Stimulated activated CD4-positive, alpha-beta T cell treated with anti-CD3 and anti-CD28 coated beads, Interleukin-12 subunit alpha, Interleukin-12 subunit beta, amount 100 ng/mL, for 24 hours (primary cell): ENCODE measurements at places on chromosomes 7 and 10.

DNA sequence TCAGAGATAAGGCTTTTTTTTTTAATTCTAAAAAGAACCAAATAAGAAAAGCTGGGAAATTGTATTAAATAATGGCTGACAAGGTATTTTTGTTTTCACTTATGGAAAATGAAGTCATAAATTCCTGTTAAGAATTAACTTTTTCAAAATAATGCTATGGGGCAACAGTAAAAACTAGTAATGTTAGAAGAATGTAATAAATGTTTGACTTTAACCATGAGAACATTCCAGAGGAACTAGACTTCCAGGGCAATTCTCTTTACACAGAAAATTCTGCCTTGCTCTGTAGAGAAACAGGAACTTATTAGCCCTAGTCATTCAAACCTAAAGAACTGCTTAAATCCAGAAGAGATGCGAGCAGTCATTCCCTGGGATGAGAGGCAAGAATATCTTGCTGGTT is 571.1 kb downstream of the IPMK start:
- no peak for DNase-seq

DNA sequence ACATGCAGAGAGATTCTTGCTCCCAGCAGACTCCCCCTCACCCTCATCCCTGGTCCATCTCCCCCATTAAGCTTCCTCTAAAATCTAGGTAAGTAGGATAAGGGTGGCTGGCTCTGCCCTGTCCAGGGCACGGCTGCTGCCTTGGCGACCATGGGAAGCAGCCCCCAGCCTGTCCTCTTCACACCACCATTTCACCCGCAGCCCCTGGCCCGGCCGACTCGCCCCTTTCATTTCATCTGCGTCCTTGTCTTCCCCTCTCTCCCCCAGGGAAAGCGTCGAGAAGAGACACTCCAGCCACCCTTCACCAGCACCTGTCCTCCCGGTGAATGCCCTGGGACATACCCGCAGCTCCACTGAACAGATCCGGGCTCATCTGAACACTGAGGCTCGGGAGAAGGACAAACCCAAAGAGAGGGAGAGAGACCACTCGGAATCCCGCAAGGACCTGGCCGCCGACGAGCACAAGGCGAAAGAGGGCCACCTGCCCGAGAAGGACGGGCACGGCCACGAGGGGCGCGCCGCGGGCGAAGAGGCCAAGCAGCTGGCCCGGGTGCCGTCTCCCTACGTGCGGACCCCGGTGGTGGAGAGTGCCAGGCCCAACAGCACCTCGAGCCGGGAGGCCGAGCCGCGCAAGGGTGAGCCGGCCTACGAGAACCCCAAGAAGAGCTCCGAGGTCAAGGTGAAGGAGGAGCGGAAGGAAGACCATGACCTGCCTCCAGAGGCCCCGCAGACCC is 342.3 kb upstream of the GALNT17 start:
- DNase-seq, result no peak

DNA sequence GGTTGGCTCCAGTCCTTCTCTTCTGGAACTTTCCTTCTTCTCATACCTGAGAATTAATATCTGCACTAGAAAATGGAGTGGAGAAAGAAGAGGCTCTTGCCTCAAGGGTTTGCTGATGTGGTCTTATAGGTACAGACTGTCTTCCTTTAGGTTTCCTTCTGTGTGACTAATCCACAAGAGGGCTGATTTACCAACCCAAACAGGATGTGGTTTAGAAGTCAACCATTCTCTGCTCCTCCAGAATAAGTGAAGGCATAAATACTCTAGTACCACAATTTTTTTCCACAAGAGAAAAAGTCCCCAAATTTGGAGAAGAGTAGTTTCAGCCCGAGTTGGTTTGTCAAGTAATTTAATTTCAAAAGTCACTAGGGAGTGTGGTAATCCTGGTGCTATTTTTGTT is 85.8 kb downstream of the NRP1 start:
- no peak for DNase-seq

DNA sequence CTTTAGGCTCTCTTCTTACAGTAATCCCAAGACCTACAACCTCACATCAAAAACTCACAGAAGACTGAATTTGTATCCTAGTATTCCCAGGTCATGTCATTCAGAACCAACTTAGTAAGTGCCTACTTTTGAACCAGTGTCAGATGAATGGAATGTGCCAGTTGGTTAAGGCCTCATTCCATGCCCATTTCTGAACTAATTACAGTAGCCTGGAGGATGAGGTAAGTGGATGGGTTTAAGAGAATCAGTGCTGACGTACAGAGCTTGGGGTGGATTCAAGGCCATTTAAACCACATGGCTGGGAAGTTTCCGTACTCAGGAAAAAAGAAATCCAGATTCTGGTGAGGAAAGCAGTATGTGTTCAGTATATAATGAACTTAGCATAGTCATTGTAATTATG is 21.9 kb upstream of the FOXP2 start:
- no peak for DNase-seq

DNA sequence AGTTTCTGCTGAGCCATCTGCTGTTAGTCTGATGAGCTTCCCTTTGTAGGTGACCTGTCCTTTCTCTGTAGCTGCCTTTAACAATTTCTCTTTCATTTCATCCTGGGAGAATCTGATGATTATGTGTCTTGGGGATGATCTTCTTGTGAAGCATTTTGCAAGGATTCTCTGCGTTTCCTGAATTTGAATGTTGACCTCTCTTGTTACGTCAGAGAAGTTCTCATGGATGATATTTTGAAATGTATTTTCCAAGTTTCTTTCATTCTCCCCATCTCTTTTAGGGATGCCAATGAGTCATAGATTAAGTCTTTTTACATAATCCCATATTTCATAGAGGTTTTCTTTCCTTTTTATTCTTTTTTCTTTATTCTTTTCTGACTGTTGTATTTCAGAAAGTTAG is 184.2 kb upstream of the BET1 start:
- DNase-seq, result no peak

DNA sequence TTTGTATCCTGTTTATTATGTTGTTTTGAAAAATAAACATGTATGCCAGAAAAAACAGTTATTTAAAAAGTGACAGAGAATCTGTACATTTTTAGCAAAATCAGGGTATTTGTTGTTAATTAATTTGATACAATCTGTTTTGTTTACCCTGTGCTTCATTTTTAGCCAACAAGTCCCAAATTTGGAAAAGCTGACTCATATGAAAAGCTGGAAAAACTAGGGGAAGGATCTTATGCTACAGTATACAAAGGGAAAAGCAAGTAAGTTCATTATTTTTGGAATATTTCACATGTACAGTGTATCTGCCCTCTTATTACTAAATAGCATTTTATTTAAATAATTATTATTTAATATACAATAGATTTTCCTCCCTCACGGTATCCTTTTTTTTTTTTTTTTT is 151.4 kb downstream of the CDK14 start:
- no peak for DNase-seq

DNA sequence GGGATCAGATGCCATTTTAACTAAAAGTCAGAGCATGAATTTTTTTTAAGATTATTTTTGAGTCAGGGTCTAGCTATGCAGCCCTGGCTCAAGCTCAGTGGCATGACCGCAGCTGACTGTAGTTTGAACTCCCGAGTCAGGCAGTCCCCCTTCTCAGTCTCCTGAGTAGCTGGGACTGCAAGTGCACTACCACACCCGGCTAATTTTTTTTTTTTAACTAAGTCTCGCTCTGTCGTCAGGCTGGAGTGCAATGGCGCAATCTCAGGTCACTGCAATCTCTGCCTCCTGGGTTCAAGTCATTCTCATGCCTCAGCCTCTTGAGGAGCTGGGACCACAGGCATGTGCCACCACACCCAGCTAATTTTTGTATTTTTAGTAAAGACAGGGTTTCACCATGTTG is 7.8 kb downstream of the TAS2R41 start:
- DNase-seq, result no peak

DNA sequence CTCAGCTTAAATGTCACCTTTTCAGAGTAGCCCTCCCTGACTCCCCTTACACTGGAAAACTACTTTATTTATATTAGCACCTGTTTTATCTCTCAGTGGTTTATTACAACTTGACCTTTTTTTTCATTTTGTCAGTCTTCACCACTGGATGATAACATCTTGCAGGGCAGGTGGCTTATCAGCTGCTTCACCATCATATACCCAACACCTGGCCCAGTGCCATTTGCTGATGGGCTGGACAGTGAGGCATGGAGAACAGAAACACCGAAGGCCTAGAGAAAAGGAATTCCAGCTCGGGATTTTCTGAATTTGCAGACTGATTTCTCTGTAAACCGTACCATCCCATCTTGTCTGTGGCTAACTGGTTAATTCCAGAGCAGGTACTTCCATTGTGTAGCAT is 48.5 kb downstream of the SORCS3 start:
- DNase-seq, result no peak

GRCh38 chr10:71561003-71561574 is 158.5 kb downstream of the C10orf105 start:
- no peak for DNase-seq

GRCh38 chr10:93841961-93842360 is 51.8 kb upstream of the SLC35G1 start:
- DNase-seq, result no peak

GRCh38 chr7:6032641-6033040 is 1.5 kb downstream of the ANKRD61 start:
- no peak for DNase-seq

DNA sequence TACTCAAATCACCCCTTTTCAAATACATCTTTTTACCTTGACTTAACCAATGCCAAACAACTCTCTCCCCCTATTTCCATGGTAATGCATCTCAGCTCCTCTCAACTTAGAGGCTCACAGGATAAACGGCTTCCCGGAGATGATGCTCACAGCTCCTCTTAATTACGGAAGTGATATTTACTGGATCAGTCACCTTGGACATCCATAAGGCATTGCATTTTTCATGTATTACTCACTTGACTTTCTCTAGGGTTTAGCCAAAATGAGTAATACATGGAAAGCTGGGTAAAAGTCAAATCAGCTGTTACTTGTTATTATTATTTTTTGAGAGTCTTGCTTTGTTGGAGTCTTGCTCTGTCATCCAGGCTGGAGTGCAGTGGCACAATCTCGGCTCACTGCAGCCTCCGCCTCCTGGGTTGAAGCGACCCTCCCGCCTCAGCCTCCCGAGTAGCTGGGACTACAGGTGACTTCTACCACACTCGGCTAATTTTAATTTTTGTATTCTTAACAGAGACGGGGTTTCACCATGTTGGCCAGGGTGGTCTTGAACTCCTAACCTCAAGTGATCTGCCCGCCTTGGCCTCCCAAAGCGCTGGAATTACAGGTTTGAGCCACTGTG is 73.3 kb upstream of the RHEB start:
- no peak for DNase-seq

DNA sequence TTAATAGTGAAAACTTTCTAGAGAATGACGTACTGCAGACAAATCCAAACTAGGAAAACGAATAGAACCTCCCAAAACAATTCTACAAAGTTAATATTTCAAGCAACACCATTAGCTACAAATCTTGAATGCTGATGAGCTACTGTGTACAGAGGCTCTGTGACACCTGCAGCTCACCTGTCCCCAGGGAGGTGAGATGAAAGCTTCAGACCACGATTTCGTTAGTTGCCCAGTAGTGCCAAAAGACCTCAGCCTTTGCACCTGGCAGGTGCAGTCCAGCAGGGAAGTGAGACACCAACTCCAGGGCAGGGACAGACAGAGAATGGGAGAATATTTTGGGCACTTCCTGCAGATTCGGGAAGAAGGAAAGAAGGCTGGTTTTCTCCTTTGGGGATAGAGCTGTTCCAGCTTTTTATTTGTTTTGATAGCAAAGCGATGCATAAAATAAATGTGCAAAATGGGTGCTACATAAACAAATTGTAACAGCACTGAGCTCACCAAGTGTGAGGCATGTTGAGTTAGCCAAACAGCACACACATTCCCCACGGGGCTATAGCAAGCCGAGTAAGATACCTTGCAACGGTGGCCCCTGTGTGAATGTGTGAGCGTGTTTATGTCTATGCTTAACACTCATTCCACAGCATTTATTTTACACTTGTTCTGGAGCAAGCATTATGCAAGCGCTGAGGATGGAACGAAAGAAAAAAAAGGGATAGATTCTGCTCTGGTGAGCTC is 1024.8 kb upstream of the AUTS2 start:
- no peak for DNase-seq

- DNase-seq, result no peak
Observed at GRCh38 chr7:8455426-8455825, 22.0 kb downstream of the NXPH1 start.

- no peak for DNase-seq
Observed at GRCh38 chr10:92757066-92757710, 67.4 kb downstream of the HHEX start.

- DNase-seq, result no peak
Observed at GRCh38 chr10:123272171-123272570, 118.0 kb downstream of the BUB3 start.

- DNase-seq, result peak; percentile 29
Observed at GRCh38 chr7:128398016-128398840, 11.6 kb downstream of the IMPDH1 start.

DNA sequence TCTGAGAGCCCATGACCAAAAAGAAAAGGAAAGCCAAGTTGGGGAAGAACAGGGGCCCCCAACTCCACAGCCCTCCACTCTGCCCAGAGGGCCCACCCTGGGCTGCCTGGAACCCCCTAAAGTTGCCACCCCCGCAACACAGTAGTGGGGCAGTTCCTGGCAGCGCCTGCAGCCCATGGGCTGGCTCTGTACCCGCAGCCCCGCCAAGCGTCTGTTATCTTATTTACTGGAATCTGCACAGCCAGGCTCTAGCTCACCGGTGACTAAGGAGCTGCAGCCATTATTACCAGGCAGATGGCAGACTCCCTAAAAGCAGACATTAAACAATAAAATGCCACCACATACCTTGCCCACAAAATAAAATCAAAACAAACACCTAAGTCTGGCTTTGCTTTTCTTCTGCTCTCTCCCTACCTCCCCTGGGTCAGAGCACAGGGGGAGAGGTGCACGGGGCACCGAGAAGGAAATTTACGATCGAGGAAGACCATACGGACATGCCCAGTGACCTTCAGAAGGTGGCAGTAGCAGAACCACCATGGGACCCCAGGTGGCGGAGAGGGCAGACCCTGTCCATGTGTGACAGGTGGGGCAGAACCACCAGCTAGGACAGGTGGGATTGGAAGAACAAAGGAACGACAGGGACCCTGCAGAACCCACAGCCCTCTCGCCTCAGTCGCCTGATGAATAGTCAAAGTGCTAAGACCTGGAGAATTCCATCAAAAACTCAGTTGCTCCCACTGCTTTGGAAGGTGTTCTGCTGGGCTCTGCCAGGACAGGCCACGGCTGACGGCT is 66.3 kb downstream of the PRKAG2 start:
- DNase-seq, result no peak

DNA sequence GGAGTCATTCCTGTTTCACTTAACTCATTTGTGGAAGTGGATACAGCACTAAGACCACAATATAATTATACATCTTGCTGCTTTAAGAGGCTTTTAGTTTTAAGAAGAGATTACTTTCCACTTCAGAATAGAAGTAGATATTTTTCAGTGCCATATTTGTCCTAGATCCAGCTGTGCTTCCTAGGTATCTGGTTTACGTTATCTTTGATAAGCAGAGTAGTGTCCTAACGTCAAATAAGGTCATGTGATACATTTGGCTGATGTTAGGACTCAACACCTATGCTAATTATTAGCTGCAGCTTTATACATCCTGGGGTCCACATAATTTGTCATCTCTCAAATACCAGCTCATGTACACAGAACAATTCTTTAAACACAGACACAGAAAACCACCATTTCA is 196.2 kb upstream of the SMIM30 start:
- no peak for DNase-seq

- no peak for DNase-seq
Observed at GRCh38 chr10:75070961-75071428, 40.5 kb upstream of the SAMD8 start.
